Spleen (tissue), 13 donors: ENCODE measurements at places on chromosomes 1 and 21. TPM values are rescaled to one million over a fixed set of nuclear protein-coding genes. Genes with fewer than 3 reads are reported as not detected.

GRCh38 chr1:102897557-102897956 lies 210.8 kb downstream of the COL11A1 start:
- no peaks in the 10 kb centered on the region for H3K36me3 ChIP-seq
- H3K4me3 ChIP-seq, result no peak overlapping the region
- H3K4me1 ChIP-seq, result no peaks in the 10 kb centered on the region

Gene UTS2
- not detected for total RNA-seq

- DNase-seq, result no peak
- no peaks in the 10 kb centered on the region for H3K36me3 ChIP-seq
- H3K4me3 ChIP-seq, result no peak overlapping the region
- no peak overlapping the region for H3K27ac ChIP-seq
- H3K27me3 ChIP-seq, result peaks cover 15% of the 10 kb centered on the region
- peaks cover 13% of the 10 kb centered on the region for H3K4me1 ChIP-seq
These were observed 20.0 kb upstream of the BLACAT1 start for GRCh38 chr1:205475855-205476254.

Gene C8B
- total RNA-seq, result not detected

DNA sequence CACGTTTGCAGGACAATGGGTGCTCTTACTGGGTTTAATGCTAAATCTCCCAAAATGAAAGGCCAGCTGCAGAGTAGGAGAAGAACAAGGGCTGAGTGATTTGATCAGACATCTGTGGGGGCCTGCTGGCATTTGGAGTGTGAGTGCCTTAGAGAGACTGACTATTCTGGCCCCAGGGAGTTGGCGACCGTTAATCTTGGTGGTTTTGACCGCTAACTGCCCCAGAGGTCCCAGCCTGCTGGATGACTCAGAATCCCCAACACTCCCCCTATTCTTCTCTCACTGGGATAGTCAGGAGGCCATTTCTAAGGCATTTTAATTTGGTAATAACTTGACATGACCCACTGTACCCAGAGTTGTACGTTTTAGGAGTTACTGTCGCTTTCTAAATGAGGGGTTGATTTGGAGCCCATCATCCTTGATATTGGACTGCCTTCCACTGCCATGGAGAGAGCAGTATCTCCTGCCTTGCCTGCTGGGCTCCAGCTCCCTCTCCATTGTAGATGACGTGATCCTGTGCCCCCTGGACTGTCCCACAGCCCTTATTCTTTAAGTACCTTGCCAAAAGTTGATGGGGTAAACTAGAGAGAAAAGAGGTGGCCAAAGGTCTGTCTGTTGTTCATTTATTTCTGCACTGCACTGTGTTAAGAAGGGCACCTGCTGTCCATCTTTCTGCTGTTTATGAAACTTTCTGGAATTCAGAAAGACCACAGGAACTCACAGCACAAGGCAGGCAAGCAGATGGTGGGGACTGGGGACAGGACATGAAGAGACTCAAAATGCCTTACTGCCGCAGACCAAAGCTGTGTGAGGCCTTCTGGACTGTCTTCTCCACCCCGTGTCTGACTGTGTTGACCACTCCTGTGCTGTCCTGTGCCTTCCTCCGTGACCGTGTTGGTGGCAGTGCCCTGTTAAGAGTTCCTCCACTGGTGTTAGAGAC lies 98.2 kb upstream of the ARTN start:
- no peak for DNase-seq
- H3K27ac ChIP-seq, result peak overlapping the region; percentile 50
- H3K27me3 ChIP-seq, result no peaks in the 10 kb centered on the region
- H3K4me3 ChIP-seq, result no peak overlapping the region

Gene TARS2
- 30.4 TPM for total RNA-seq

DNA sequence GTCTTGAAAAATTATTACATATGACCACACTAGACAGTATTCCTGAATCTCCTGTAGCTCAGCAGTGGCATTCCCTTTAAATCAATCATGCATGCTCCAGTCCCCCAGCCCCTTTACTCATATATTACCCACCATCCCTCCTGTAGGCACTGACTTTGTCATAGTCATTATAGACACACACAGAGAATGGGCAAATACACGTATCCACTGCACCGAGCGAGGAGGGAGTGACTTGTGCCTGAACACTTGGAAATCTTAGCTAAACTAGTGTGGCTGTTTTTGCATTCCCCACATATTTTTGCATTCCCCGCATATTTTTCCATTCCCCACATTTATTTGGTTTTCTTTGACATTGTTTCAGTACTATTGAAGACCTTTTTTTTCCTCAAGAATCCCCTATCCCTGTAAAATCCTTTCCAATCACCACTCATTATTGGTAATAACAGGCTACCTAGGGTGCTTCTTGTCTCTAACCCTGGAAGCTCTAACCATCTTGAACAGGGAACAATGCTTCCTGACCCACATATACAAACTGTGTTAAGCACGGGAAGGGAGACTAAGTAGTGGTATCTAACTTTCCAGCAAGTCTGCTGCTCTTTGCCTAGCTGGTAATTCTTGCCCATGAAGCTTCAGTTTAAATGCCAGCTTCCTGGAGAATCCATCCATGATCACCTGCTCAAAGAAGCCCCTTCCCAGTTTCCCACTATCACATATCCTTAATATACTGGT lies 534.4 kb upstream of the CAMK1G start:
- H3K4me3 ChIP-seq, result no peak overlapping the region
- no peak for DNase-seq
- no peaks in the 10 kb centered on the region for H3K36me3 ChIP-seq
- H3K27me3 ChIP-seq, result no peaks in the 10 kb centered on the region

GRCh38 chr1:88581703-88582102 lies 102.4 kb upstream of the PKN2 start:
- H3K27ac ChIP-seq, result no peak overlapping the region
- no peaks in the 10 kb centered on the region for H3K4me1 ChIP-seq
- H3K36me3 ChIP-seq, result no peaks in the 10 kb centered on the region
- no peak overlapping the region for H3K4me3 ChIP-seq

DNA sequence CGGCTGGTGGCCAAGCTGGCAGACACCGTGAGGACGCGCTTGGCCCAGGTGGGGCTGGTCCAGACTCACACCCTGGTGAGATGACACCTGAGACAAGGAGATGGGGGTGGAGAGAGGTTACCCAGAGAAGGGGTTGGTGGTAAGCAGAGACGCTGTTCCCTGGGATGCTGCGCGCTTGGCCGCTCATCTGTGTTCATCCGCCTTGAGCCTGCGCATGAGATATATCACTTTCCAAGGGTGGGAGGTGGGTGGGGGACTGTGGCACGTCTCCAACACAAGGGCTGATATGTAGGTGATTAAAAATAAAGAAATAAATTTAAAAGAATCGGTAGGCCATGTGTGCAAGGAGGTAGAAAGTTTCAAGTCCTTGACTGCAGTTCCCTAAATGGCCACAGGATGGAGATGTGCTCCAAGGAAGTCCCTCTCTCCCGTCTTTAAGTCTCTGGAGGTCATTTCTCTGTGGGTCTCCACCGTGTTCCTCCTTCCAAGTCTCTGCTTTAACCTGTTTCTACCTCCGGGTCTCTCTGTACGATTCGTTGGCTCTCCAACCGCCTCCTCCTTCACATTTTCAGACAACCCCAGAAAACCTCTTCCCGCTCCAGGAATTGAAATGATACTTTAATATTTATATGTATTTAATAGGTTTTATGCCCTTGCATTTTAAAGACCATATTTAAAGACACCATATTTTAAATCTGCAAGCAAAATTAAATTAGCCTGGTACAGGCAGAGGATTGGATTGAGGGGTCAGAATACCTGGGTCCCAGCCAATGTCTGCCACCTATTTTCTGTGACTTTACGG lies 4.5 kb downstream of the TTC24 start:
- H3K27me3 ChIP-seq, result no peaks in the 10 kb centered on the region
- H3K27ac ChIP-seq, result peak overlapping the region; percentile 81
- no peak for DNase-seq
- H3K36me3 ChIP-seq, result no peaks in the 10 kb centered on the region

- H3K27me3 ChIP-seq, result no peaks in the 10 kb centered on the region
- H3K4me3 ChIP-seq, result no peak overlapping the region
- DNase-seq, result no peak
- no peaks in the 10 kb centered on the region for H3K36me3 ChIP-seq
- no peak overlapping the region for H3K27ac ChIP-seq
- H3K4me1 ChIP-seq, result no peaks in the 10 kb centered on the region
These were observed 19.2 kb downstream of the ELAPOR1 start for GRCh38 chr1:109133002-109133706.

GRCh38 chr1:20486457-20487235 lies 636 bp upstream of the CAMK2N1 start:
- H3K4me3 ChIP-seq, result peak overlapping the region; percentile 41
- H3K36me3 ChIP-seq, result no peaks in the 10 kb centered on the region
- peak overlapping the region; percentile 78 for H3K27ac ChIP-seq
- no peak for DNase-seq

Gene SOX13
- total RNA-seq, result 18.4 TPM

DNA sequence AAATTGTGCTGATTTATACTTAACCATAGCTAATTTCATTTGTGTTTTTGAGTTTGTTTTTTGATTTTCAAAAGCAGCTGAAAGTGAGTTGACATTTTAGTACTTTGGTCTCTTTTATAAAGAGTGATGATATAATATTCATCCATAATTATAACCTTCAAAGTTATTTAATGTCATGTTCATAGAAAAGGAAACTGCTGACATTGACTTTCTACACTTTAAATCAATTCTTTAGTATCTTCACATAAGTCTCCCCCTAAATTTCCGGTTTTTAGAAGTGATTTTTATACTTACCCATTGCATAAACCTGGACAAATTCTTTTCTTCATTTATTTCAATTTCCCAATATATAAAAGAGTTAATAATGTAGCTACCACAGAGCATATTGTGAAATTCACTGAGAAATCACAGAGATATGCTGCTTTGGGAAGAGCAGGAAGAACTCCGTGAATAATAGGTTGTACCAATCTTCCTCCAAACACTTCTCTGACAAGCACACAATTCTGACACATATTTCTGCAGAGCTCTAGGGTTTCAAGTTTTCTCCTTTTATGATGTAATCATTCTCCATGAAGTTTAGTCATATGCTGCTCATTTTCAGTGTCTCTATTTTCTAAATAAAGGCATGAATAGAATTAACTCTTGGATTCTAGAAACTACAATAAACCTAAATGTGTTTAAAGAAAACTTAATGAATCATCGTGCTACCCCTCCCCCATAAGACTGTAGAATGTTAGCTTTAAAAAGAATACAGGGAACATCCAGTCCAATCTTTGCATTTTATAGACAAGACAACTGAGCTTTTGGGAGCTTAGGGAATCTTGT lies 25.6 kb upstream of the CDC42BPA start:
- no peak overlapping the region for H3K27ac ChIP-seq
- no peak overlapping the region for H3K4me3 ChIP-seq
- no peaks in the 10 kb centered on the region for H3K27me3 ChIP-seq

Gene C1orf216
- 8.4 TPM for total RNA-seq

GRCh38 chr1:208499601-208500000 lies 255.4 kb upstream of the PLXNA2 start:
- H3K4me3 ChIP-seq, result no peak overlapping the region
- no peak for DNase-seq
- no peaks in the 10 kb centered on the region for H3K27me3 ChIP-seq
- H3K36me3 ChIP-seq, result no peaks in the 10 kb centered on the region
- no peaks in the 10 kb centered on the region for H3K4me1 ChIP-seq
- H3K27ac ChIP-seq, result no peak overlapping the region

Gene NES
- 54.2 TPM for total RNA-seq

Gene FCER1G
- 268 TPM for total RNA-seq

GRCh38 chr21:29289317-29289716 lies 9.4 kb upstream of the BACH1 start:
- no peak overlapping the region for H3K4me3 ChIP-seq
- DNase-seq, result no peak
- no peaks in the 10 kb centered on the region for H3K36me3 ChIP-seq
- H3K4me1 ChIP-seq, result peaks cover 3% of the 10 kb centered on the region
- H3K27ac ChIP-seq, result no peak overlapping the region
